CD4-positive, alpha-beta memory T cell (primary cell): ENCODE measurements at places on chromosomes 11 and 22. TPM values are rescaled to one million over a fixed set of nuclear protein-coding genes. Genes with fewer than 3 reads are reported as not detected.

TBX1 gene
- not detected for total RNA-seq

NLRX1 gene
- total RNA-seq = 8.8 TPM

OR8U1 gene
- not detected for total RNA-seq

- no peak for DNase-seq
These were observed 8.3 kb downstream of the AP2A2 start for GRCh38 chr11:933936-934335.

- DNase-seq = no peak
These were observed 261.7 kb downstream of the BUD13 start for GRCh38 chr11:116510886-116511650.
